ENCODE measurements at places on chromosomes 3 and 15.

- DNase-seq = peak; percentile 99
These were observed at the start of gene NUDT16 for GRCh38 chr3:131381445-131382291. Gene NUDT16 (plus strand): TSS chr3:131381774. CDS start chr3:131381805, 31 bp downstream.

DNA sequence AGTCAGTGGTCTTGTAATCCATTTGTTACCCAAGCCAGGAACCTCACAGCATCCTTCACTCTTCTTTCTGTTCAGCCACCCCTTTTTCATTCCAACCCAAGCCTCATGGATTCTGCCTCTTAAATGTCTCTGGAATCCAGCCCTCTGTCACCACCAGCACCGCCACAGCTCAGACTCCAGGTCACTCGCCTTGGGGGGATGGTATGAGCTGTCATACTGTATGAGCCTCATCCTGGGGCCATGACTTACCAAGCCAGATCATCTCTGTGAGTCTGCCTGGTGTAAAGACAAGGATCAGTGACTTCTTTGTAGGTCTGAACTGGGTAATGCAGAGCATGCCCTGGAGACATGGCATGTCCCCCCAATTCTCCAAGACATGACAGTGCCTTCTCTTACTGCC, 79.6 kb downstream of the PGPEP1L start:
- DNase-seq = no peak

DNA sequence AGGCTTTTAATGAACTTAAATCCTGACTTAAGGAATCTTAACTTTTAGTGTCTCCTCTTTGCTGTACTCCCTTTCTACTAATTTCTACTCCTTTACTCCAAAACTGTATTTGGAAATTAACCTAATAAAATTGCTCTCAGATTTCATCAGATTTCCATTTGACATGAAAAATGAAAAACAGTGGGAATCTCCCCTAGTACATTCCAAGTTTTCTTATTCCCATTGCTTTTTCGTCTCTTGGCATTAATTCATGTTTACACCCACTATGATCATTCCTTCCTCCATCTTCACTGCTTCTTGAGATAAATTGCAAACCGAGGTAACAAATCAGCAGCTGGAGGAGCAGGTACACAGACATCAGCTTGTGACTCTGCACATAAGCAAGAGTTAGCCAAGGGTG, 208.7 kb downstream of the VGLL3 start:
- no peak for DNase-seq

DNA sequence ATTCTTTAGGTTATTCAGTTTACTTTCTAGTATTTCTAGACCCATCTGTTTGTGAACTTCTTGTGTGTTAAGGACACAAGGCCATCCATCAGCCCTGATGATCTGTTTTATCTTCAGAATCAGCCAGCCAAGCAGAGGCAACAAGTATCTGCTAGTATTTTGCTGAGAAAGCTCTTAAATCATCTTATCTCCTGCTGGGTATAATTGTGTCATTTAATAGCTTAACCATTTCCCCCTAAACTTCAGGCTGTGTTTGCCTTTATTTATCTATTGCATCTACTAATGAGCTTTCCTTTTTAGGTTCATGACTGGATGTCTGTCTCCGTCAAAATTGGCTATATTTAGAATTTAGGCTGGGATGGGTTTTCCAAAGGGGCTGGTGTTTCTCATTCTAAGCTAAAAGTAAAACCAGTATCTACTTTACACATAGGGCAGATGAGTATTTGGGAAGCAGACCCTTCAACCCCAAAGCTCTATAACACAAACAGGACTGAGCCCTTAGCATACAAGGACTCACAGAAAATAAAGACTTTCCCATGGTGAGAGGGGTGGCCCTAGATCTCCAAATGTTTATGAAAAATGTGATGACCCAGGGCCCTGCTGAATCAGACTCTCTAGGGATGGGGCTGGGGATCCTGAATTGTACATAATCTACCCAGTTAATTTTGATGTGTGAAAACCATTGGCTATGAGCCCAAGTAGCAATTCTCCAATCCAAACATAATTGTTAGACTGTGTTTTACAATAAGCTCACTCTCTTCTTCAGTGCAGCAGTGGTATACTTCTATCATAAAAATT, 65.3 kb upstream of the PSMD6 start:
- DNase-seq = no peak

DNA sequence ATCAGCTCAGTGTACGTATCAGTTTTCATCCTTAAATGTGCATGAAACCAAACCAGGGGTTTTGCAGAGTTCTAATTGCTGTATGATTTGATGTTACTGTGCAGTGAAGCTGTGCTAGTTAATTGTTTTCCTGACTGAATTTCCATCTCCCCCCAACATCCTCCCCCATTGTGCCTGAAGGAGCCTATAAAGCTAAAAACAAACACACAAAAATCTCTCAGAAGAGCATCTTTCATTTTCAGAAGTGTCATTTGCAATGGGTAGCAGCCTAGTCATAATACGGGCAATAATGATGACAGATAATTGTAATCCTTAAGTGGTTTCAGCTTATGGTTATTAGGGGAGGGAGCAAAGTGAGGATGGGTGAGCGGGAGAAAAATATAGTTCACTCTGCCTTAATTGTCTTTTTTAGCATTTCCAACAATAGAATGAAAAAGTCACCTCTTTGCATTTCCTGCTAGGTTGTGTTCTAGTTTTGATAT, 207.9 kb upstream of the TBL1XR1 start:
- no peak for DNase-seq

DNA sequence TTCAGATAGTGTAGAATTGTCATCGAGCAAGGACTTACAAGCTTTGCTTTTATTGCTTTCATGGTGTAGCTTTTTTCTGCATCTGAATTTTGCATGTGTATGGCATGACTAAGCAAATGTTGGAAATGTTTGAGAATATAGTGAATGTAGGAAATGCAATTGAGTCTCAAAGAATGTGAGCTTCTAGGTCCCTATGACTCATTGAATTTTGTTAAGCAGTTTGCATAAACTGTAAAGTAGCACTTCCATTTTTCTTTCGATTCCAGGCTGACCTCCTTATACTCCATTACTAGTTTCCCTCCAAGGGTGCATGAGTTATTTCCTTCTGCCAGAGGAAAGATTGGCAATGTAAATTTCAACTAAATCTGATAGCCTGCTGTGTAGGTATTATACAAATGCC, 619.2 kb downstream of the DIPK2A start:
- DNase-seq = no peak

DNA sequence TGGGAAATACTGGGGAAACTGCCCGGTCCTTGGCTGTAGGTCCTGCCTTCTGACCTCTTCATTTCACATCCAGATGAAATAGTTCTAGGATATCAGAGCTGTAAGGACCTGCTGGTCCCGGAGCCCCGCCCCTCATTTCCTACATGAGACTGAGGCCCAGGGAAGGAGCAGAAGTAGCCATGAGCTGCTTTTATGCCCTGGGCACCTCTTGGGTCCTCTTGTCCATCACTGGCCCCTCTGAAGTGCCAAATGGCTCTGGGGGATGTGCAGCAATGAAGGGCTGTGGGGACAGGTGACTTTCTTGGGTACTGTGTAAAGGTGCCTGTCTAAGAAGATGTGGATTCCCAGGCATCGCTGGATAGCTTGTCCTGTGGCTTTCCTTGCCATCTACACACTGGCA, 40.3 kb upstream of the ESYT3 start:
- DNase-seq = no peak

- DNase-seq = peak; percentile 85
These were observed 146.6 kb downstream of the SERPINI1 start for GRCh38 chr3:167882057-167882667.

DNA sequence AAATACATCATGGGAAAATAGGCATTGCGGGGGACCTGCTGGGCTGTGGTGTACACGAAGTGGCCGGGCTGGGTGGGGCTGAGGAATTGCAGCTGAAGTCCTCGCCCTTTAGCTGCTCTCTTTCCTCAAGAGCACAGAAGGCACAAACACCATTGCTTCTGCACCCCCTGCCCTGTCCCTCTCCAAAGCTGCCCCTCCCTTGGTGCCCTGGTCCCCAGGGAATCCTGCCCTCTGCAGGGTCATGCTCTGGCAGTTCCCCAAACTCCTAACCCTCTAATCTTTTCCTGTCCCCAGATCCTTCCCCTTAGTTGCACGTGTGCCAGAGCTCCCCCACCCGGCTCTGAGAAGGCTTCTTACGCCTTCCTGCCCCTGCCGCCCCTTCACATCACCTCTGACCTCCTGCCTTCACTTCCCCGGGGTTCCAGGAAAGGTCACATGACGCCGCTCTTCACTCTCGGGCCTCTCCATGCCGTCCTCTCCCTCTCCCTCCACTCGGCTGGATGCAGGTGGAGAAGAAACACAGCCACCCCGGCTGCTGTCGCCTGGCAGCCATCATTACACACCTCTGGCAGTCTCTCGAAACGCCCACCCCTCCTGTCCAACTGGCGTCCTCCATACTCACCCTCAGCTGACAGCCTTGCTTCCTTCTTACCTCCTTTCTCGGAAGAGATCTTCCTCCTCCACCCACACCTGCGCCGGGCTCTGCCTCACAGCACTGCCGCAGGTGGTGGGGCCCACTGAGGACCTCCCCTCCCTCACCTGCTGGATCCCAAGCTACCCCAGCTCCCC, 6.9 kb upstream of the PCSK6 start:
- DNase-seq = no peak

GRCh38 chr3:172102123-172102882, 62.9 kb downstream of the FNDC3B start:
- peak; percentile 67 for DNase-seq

- no peak for DNase-seq
These were observed 1.2 kb upstream of the LARS2 start for GRCh38 chr3:45387171-45387570.

DNA sequence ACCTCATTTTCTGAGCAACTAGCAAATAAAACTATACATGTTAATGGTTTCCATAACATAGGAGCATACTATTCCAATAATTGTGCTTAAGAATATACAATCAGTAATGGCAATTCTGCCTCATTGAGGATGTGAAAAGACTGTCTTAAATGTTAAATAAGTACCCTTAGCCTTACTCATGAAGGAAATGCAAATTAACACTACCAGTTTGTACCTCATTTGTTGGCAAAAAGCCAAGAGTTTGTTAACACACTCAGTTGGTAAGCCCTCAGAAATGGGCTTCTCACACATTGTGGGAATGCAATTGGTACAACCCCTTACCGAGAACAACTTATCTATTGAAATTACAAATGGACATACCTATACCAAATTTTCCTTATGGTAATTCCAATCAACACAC, 9.2 kb upstream of the STT3B start:
- DNase-seq = peak; percentile 51

DNA sequence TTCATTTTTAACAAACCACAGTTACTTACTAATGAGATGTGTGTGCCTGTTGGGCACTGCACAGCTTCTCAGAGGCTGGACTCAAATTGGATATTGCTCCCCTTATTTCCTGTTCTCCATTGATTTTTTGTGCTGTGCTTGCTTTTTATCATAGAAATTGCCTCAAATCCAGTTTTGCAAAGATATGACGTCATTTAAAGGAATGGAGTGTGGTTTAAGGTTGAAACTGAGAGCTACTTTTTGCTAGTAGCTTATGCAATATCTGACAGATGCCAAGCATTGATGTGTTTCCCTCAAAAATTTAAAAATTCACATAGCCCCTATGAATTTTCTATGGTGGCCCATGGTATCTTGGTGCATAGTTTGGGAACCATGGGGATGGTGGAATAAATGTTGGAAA, 67.7 kb upstream of the ROPN1 start:
- DNase-seq = no peak

- DNase-seq = no peak
These were observed 2.4 kb downstream of the CCR2 start for GRCh38 chr3:46356276-46356675.

- DNase-seq = no peak
These were observed 32.4 kb downstream of the PYDC2 start for GRCh38 chr3:191493336-191493735.

DNA sequence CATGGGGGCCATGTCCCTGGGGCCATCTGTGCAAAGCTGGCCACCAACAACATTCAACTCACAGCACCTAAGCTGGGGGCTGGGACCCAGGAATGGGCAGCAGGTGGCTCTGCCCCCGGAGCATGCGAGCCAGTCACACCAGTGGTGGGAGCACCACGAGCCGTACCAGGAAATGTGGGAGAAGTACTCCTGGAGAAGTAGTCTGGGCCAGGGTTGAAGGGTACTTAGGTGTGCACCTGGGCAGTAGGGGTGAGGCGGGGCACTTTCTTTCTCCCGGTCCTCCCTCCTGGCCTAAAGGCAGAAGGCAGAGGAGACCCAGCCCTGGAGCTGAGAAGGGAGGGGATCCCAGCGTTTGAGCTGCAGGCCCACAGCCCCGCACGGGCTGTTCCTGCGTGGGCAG, 94.2 kb downstream of the PLXNA1 start:
- no peak for DNase-seq

GRCh38 chr3:129972301-129972700, 2.2 kb upstream of the TRH start:
- DNase-seq = no peak

DNA sequence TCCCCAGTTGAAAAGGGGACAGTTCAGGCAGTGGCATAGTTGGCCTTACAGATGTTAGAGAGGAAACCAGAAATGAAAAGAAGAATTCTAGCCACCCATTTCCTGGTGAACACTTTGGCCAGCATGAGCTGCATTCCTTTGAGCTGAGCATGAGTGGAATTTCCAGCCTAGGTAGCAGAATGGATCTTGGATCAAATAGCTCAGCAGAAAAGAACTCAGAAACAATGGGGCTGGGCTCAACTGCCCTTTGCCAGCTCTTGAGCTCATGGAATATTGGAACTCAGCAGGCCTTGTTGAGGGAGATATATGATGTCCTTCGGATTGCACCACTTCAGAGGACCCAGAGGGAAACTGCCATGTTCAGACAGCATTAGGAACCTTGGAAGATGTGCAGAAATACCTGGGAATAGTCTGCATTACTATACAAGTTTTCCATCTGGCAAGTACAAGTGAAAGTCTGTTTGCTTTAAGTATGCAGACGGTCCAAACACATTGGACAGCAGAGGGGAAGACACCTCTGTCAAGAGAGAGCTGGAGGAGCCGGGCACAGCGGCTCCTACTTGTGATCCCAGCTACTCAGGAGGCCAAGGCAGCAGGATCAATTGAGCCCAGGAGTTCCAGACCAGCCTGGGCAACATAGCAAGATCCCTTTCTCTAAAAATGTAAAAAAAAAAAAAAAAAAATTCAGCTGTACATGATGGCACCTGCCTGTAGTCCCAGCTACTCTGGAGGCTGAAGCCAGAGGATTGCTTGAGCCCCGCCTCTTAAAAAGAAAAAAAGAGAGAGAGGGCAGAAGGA, 3.1 kb upstream of the CDV3 start:
- no peak for DNase-seq

DNA sequence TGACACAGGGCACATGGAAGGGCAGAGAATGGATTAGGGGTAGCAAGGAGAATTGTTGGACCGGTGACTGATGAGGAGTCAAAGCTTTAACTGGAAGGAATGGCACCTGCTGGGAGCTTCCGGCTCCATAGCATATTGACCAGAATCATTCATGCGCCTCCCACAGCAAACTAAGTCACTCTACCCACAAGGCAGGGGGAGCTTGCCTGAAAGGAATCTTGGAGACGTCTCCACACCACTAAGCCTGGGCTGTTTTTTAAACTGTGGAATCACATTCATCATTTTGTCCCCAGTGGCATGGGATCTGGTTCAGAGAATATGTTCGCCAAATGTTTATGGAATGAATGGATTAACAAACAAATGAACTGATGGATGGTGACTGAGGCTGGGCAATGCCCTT, 57.0 kb upstream of the ITGA11 start:
- DNase-seq = no peak

GRCh38 chr3:155426524-155427230, 133.2 kb upstream of the STRIT1 start:
- DNase-seq = peak; percentile 26

- DNase-seq = no peak
These were observed 82.1 kb downstream of the IL5RA start for GRCh38 chr3:3027976-3028567.
